ENCODE measurements at places on chromosomes 4 and X. TPM values are rescaled to one million over a fixed set of nuclear protein-coding genes. Genes with fewer than 3 reads are reported as not detected.

HMGN5 gene
- 0.83 TPM for total RNA-seq

CT47A1 gene
- total RNA-seq, result not detected

VSIG1 gene
- total RNA-seq, result 3.0 TPM

BTC gene
- not detected for total RNA-seq

HMX1 gene
- not detected for total RNA-seq

TAF7L gene
- 0.29 TPM for total RNA-seq

GPAT3 gene
- 6.7 TPM for total RNA-seq

MAGEA2B gene
- total RNA-seq, result not detected

APLN gene
- total RNA-seq, result not detected

ATP1B4 gene
- total RNA-seq, result not detected

RHOXF1 gene
- 0.29 TPM for total RNA-seq

RGN gene
- not detected for total RNA-seq

ASB9 gene
- 0.39 TPM for total RNA-seq

TREX2 gene
- 2.3 TPM for total RNA-seq

SPANXA1 gene
- not detected for total RNA-seq

SSX1 gene
- not detected for total RNA-seq

PIGA gene
- 21.3 TPM for total RNA-seq

TRPC5OS gene
- total RNA-seq, result not detected

MAGEA12 gene
- not detected for total RNA-seq

PDE6B gene
- 12.5 TPM for total RNA-seq

GPRIN3 gene
- 69.5 TPM for total RNA-seq

CFAP47 gene
- total RNA-seq, result not detected

GPRASP1 gene
- 0.54 TPM for total RNA-seq

DGAT2L6 gene
- not detected for total RNA-seq

SUPT20HL2 gene
- not detected for total RNA-seq

SFRP2 gene
- total RNA-seq, result not detected

GAGE13 gene
- not detected for total RNA-seq

TCEAL7 gene
- total RNA-seq, result not detected

ARHGAP36 gene
- not detected for total RNA-seq

ZDHHC15 gene
- total RNA-seq, result not detected

NXF2B gene
- total RNA-seq, result not detected

CYLC1 gene
- not detected for total RNA-seq

ANXA10 gene
- not detected for total RNA-seq

EREG gene
- not detected for total RNA-seq

Data from T-helper 1 cell treated with Interleukin-12 subunit alpha and Interleukin-12 subunit beta and Interleukin-4 antibody, amounts not matched to agents 30 ng/mL and 1 ng/mL, for 36 hours (primary cell).